MV-4-11 (cell line): ENCODE measurements at places on chromosomes 11 and 22.

DNA sequence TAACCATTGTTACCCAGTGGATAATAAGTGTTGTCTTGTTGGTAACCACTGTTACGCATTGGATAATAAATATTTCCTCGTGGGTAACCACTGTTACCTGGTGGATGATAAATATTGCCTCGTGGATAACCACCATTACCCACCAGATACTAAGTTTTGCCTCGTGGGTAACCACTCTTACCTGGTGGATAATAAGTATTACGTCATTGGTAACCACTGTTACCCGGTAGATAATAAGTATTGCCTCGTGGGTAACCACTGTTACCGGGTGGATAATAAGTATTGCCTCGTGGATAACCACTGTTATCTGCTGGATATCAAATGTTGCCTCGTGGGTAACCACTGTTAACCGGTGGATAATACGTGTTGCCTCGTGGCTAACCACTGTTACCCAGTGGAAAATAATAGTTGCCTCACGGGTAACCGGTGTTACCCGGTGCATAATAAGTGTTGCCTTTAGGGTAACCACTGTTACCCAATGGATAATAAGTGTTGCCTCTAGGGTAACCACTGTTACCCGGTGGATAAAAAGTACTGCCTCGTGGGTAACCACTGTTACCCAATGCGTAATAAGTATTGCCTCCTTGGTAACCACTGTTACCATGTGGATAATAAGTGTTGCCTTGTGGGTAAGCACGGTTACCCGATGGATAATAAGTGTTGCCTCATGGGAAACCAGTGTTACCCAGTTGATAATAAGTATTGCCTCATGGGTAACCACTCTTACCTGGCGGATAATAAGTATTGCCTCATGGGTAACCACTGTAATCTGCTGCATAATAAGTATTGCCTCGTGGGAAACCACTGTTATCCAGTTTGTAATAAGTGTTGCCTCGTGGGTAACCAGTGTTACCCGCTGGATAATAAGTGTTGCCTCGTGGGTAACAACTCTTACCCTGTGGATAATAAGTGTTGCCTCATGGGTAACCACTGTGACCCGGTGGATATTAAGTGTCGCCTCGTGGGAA is 21.9 kb upstream of the NXPE4 start:
- DNase-seq = no peak

GRCh38 chr11:33668468-33668825 is 32.2 kb downstream of the C11orf91 start:
- no peak for DNase-seq

- DNase-seq = no peak
Observed at GRCh38 chr11:112221274-112221835, 4.9 kb upstream of the PTS start.

GRCh38 chr11:44761551-44761961 is 34.8 kb downstream of the TSPAN18 start:
- no peak for DNase-seq

- no peak for DNase-seq
Observed at GRCh38 chr11:95734009-95734572, 55.5 kb downstream of the FAM76B start.

DNA sequence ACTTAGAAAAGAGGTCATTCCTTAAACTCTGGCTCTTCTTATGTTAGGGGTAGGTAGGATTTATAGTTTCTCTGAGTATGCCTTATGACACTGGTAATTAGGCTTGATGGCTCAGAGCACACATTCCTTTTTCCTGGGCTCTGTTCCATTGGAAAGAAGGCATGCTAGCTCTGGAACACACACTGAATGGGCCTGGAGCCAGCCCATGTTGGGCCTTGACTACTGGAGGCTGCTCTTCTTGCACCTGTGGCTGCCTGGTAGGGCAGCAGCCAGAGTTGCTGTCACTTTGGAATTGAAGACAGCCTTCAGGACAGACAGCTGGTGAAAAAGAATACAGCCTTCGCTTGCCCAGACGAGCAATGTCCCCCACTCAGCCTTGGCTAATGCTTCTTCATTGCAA is 18.2 kb downstream of the MCAM start:
- no peak for DNase-seq

DNA sequence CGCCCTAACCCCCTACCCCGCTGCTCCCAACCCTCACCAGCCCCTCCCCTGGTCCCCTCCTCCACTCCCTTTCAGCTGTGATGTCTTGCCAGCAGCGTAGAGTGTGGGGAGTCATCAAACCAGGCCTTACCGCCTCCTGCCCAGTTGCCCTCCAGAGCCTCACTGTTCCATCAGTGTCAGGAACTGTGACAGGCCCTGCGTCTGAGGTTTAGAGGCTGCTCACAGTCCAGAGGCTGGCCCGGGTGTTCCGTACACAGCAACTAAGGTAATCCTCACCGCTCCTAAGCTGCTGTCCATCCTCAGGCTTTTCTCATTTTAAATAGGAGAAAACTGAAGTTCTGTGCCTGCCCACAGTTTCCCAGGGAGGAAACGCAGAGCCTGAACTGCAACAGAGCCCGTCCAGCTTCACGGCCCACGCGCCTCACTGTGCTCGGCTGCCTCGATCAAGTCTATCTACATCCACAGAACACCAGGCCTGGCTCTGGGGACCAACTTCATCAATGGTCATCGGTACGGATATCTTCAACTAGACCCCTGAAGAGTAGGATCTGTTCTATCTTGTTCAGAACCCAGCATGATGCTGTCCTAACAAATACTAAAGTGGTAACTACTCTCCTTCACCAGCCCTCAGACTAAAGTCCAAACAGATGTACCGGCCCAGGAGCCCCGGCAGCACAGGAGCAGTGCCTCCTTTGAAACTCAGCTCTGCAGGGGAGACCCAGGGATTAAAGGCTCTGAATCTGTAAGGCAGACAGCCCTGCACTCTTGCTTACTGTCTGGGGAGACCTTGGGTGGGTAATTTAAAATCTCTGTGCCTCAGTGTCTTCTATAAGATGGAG is 10.3 kb downstream of the VPS37C start:
- DNase-seq = no peak

DNA sequence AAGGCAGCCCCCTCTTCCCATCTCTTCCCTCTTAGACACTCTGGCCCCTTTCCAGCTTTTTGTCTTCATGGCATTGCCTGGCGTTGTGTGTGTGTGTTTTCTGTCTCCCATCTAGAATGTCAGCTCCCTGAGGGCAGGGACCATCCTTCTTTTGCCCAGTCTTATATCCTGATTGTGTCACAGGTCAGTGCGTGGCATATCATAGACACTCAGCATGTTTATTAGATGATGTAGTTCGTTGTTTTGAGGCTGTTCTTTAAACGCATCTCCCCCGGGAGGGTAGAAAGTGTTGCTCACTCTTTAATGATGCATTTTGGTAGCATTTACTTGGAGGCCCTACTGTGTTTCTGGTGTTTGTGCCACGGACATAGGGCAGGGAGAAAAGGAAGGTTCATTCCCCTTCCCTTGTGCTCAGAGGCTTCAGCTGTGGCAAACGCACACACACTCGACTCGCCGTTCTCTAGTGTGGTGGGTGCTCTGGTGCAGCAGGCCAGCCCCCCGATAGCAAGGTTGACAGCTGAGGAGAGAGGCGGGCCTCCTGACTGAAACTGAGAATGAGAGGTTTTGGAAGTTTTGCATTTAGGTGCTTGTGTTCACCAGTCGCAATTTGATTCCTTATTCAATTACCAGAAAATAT is 60.2 kb downstream of the TNRC6B start:
- DNase-seq = no peak

DNA sequence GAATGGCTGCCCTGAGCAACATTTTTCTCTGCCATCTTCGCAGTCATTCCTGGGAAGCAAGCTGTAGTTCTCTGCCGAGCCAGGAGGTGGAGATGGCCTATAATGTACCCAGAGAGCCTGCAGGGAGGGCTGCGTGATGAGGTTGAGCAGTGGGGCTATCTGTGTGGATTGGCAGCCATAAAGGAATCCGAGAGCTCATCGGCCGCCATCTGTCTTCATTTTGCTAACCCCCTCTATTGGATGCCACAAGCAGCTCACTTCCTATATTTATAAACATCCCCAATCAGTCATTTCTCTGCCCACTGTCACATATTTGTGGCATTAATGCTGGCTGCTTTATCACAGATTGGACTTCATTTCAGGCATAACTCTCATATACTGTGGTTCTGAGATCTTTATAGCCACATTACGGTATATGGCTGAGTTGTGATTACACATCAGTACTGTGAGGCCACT is 209.5 kb downstream of the NTM start:
- peak; percentile 17 for DNase-seq

GRCh38 chr11:72576661-72577060 is 97.6 kb downstream of the PDE2A start:
- DNase-seq = no peak

- no peak for DNase-seq
Observed at GRCh38 chr11:133531971-133532651, at the start of gene OPCML. Gene OPCML, minus strand, starts transcription at chr11:133532501.

- DNase-seq = no peak
Observed at GRCh38 chr11:89495951-89496350, 4.8 kb upstream of the NOX4 start.

DNA sequence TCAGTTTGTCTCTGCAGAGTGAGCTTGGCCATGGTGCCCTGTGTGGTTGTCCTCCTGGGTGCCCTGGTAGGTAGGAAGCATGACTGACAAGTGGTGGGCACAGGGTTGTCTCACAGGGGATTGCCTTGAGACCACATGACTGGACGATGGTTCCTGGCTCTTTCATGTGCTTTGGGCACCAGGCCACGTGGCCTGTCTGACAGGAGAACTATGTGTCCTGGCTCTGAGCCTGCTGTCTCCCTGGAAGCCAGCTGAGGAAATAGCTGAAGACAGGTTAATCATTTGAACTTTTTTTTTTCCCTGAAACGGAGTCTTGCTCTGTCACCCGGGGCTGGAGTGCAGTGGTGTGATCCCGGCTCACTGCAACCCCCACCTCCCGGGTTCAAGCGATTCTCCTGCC is 93.2 kb downstream of the LDLRAD3 start:
- no peak for DNase-seq

- no peak for DNase-seq
Observed at GRCh38 chr11:82869657-82870056, 30.6 kb downstream of the PRCP start.

DNA sequence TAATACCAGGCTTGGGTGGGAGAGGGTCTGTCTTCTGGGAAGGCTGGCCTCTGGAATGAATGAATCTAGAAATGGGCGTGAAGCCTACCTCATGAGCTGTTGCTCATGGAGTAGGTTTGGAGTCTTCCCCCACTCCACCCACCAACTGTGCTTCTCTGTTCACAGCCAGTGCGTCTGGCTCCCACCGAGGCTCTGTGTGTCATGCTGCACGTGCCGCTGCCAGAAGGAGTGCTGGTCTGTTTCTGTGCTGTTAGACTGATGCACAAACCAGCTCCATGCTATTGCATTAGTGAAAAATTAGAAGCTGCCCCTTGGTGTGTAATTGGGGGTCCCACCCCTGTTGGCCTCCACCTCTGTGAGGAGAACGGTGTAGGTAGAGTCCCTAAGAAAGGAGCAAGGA is 132.3 kb upstream of the PARVA start:
- DNase-seq = no peak
